ENCODE measurements at places on chromosomes 11 and 22.
A peak's percentile ranks its signal among the peaks of the same experiment; 100 is the strongest.

DNA sequence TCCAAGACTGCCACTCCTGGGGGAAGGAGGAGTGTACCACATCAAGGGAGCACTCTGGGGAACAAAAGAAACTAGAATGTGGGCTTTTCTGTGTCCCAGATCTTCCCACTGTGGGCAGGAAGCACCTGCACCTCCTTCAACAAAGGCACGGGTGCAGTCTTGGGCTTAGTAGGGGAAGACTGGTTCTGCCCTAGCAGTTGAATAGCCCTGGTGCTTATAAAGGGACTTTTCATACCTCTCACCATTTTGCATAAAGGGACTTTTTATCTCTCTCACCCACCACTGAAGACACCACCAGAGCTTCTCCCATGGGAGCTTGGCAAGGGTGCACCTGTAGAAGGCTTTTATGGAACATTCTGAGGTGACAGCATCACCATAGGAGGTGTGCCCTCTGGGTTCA lies 65.8 kb upstream of the MS4A8 start:
- no peaks in the 10 kb centered on the region for H3K36me3 ChIP-seq
- H3K27me3 ChIP-seq = no peaks in the 10 kb centered on the region
- no peak overlapping the region for H3K27ac ChIP-seq
- no peaks in the 10 kb centered on the region for H3K4me1 ChIP-seq
- no peak for DNase-seq
- no peak overlapping the region for H3K4me3 ChIP-seq

GRCh38 chr11:7275133-7275532 lies 23.4 kb downstream of the SYT9 start:
- no peaks in the 10 kb centered on the region for H3K4me1 ChIP-seq
- DNase-seq = no peak
- H3K36me3 ChIP-seq = no peaks in the 10 kb centered on the region
- no peaks in the 10 kb centered on the region for H3K27me3 ChIP-seq
- no peak overlapping the region for H3K27ac ChIP-seq
- no peak overlapping the region for H3K4me3 ChIP-seq

- H3K4me1 ChIP-seq = peaks cover 22% of the 10 kb centered on the region
- H3K4me3 ChIP-seq = no peak overlapping the region
- peaks cover 18% of the 10 kb centered on the region for H3K36me3 ChIP-seq
- peak overlapping the region; percentile 98 for H3K27ac ChIP-seq
- DNase-seq = no peak
- no peaks in the 10 kb centered on the region for H3K27me3 ChIP-seq
These were observed 63.7 kb downstream of the MICAL2 start for GRCh38 chr11:12174128-12174476.

GRCh38 chr11:36022882-36023281 lies 79.0 kb downstream of the LDLRAD3 start:
- H3K4me3 ChIP-seq = no peak overlapping the region
- H3K27ac ChIP-seq = no peak overlapping the region
- no peaks in the 10 kb centered on the region for H3K36me3 ChIP-seq

DNA sequence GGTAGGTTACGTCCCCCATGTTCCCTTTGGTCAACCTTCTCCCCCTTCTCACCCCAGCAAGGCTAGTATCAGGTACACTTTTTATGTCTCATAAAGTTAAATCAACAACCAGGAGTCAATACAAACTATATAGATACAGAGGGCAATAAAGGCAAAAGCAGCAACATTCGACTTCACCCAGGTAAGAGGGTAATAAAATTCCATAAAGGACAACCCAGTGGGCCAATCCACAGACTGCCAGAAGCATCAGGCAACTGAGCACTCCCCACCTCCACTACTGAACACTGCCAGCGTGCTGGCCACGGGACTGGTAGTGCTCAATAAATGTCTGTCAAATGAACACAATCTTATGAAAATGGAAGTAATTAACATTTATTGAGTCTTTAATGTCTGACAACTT lies 5.1 kb upstream of the MS4A18 start:
- H3K36me3 ChIP-seq = no peaks in the 10 kb centered on the region
- no peaks in the 10 kb centered on the region for H3K4me1 ChIP-seq
- H3K4me3 ChIP-seq = no peak overlapping the region
- DNase-seq = no peak
- no peak overlapping the region for H3K27ac ChIP-seq

- H3K27me3 ChIP-seq = no peaks in the 10 kb centered on the region
- no peaks in the 10 kb centered on the region for H3K36me3 ChIP-seq
- DNase-seq = no peak
These were observed 85.4 kb downstream of the OSBP2 start for GRCh38 chr22:30780026-30780425.

DNA sequence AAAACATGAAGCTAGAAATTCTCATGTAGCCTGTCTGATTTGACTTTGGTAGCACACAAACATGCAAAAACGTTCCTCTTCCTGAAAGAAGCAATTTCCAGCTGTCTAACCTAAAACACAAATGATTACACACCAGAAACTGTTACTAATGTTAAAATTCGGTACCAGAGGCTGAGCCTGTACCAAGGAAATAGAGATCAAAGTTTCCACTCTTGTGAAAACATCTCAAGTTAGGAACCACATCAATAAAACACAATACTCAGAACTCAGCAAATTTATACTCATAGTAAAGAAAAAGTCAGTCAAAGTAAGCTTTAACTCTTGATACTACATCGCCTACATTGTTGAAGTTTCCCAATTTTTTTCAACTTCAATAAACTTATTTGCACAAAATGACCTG lies 107.8 kb downstream of the FCHSD2 start:
- peaks cover 7% of the 10 kb centered on the region for H3K36me3 ChIP-seq
- H3K4me3 ChIP-seq = no peak overlapping the region
- H3K27me3 ChIP-seq = no peaks in the 10 kb centered on the region
- H3K4me1 ChIP-seq = no peaks in the 10 kb centered on the region
- DNase-seq = no peak
- H3K27ac ChIP-seq = no peak overlapping the region

- no peaks in the 10 kb centered on the region for H3K27me3 ChIP-seq
- H3K4me3 ChIP-seq = no peak overlapping the region
- no peaks in the 10 kb centered on the region for H3K4me1 ChIP-seq
These were observed 265.8 kb upstream of the POU2AF2 start for GRCh38 chr11:110979696-110980095.

DNA sequence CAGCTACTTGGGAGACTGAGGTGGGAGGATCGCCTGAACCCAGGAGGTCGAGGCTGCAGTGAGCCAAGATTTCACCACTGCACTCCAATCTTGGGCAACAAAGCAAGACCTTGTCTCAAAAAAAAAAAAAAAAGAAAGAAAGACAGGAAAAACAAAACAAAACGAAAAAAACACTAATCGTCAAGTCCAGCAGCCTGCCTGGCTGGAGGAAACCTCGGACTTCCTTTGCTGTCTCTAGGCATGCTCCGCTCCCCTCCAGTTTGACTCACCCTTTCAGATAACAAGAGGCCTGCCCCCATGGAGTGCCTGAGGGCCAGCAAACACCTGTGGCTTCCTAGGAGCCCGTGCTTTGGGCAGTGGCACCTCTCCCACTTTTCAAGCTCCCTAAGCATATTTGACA lies 28.8 kb upstream of the CHKA start:
- H3K27me3 ChIP-seq = no peaks in the 10 kb centered on the region
- H3K27ac ChIP-seq = no peak overlapping the region
- H3K4me1 ChIP-seq = no peaks in the 10 kb centered on the region
- DNase-seq = no peak
- H3K36me3 ChIP-seq = no peaks in the 10 kb centered on the region
- H3K4me3 ChIP-seq = no peak overlapping the region

GRCh38 chr11:82174610-82175009 lies 559.1 kb downstream of the FAM181B start:
- no peaks in the 10 kb centered on the region for H3K36me3 ChIP-seq
- no peak for DNase-seq
- H3K4me1 ChIP-seq = no peaks in the 10 kb centered on the region
- no peaks in the 10 kb centered on the region for H3K27me3 ChIP-seq
- H3K27ac ChIP-seq = no peak overlapping the region

DNA sequence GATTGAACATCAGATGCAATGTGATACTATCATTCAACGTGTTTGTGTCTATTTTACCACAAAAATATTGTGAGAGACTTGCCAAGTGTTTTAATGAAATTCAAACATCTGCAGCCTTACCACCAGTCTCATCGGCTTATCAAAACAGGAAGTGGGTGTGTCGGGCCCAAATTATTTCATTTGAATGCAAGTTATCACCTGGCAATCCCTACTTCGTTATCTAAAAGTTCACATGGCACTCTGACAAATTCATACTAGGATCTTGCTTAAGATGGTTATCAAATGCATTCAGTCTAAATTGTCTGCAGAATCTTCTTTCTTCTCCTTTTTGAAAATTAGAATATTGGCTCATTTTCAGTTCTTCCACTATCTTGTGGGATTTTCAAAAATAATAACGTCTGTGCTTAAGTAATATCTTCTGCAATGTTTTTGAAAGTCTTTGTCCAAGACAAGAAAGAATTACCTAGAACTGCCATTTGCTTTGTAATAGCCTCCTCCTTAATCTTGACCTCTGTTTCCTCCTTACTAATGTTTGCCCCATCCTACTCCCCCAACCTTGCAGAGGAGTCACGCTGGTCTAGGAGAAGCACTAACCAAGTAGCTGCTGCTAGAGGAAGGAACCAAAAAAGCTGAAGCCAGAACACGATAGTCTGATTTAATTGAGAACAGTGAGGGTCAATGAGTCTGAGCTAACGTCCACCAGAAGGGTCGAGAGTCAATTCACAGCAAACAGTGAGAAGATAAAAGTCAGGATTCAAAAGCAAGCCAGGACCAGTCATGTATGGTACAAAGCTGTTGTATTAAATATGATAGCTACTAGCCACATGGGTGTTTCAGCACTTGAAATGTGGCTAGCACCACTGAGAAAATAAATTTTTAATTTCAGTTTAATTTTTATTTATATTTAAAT lies 10.2 kb upstream of the BIRC3 start:
- no peaks in the 10 kb centered on the region for H3K27me3 ChIP-seq
- no peak for DNase-seq
- no peak overlapping the region for H3K4me3 ChIP-seq
- no peaks in the 10 kb centered on the region for H3K4me1 ChIP-seq
- H3K27ac ChIP-seq = no peak overlapping the region

DNA sequence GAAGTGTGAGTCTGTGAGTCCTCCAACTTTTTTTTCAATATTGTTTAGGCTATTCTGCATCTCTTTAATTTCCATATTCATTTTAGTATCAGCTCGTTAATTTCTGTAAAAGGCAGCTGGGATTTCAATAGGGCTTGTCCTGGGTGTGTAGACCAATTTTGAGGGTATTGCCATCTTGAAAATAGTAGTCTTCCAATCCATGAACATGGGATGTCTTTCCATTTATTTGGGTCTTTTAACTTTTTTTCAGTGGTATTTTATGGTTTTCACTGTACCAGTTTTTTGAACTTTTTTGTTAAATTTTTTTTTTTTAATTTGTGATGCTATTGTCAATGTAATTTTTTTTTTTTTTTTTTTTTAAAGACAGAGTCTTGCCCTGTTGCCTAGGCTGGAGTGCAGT lies 79.5 kb downstream of the ARHGAP8 start:
- H3K27me3 ChIP-seq = no peaks in the 10 kb centered on the region
- no peak overlapping the region for H3K4me3 ChIP-seq
- DNase-seq = no peak
- H3K27ac ChIP-seq = no peak overlapping the region
- no peaks in the 10 kb centered on the region for H3K36me3 ChIP-seq
- no peaks in the 10 kb centered on the region for H3K4me1 ChIP-seq

GRCh38 chr11:66509131-66509561 lies 1.3 kb upstream of the BBS1 start:
- H3K27ac ChIP-seq = no peak overlapping the region
- no peaks in the 10 kb centered on the region for H3K27me3 ChIP-seq
- no peak overlapping the region for H3K4me3 ChIP-seq
- peaks cover 12% of the 10 kb centered on the region for H3K36me3 ChIP-seq
- DNase-seq = no peak
- H3K4me1 ChIP-seq = no peaks in the 10 kb centered on the region

- no peaks in the 10 kb centered on the region for H3K36me3 ChIP-seq
- H3K27ac ChIP-seq = no peak overlapping the region
- H3K27me3 ChIP-seq = no peaks in the 10 kb centered on the region
- DNase-seq = no peak
These were observed 12.4 kb downstream of the SHANK3 start for GRCh38 chr22:50684986-50685385.

DNA sequence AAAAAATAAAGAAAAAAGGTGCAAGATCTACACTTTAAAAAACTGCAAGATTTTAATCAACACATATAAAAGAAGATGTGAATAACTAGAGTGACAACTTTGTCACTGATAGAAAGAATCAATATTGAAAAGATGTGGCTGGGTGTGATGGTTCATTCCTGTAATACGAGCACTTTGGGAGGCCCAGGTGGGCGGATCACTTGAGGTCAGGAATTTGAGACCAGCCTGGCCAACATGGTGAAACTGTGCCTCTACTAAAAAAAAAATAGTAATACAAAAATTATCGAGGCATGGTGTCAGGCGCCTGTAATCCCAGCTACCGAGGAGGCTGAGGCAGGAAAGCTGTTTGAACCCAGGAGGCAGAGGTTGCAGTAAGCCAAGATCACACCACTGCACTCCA lies 21.0 kb upstream of the FBLN1 start:
- no peak overlapping the region for H3K4me3 ChIP-seq
- peaks cover 9% of the 10 kb centered on the region for H3K4me1 ChIP-seq
- no peaks in the 10 kb centered on the region for H3K36me3 ChIP-seq

DNA sequence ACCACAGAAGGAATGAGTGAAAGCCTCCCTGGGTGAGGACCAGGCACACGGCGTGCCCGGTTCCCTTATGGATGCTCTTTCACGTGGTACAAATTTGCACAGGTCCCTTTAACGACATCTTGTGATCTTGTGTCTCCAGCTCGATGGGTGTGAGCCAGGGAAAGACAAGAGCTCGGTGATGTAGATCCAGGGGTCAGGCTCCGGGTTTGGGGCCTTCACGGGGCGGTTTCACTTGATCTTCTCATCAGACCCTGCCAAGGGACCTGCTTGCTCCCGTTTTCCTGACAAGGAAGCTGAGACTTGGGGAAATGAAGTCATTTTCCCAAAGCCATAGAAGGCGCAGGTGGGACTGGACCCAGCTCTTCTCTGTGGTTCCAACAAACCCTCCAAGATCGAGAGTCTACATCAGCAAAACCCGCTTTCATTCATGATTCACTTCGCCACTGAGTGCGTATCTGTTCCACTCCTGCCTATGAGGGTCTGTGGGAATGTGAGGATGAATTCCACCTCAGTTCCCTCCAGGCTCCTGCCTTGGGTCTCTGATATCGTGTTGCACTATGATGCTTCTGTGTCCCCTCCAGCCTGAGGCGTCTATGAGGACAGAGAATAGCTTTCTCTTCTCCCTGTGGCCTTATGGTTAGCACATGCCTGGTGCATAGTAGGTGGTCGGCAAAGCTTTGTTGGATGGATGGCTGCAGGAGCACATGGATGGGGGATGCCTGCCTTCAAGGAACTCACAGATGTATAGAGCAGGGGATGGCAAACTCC lies 45.0 kb upstream of the ANO1 start:
- DNase-seq = no peak
- peaks cover 3% of the 10 kb centered on the region for H3K36me3 ChIP-seq
- no peak overlapping the region for H3K27ac ChIP-seq
- peaks cover 13% of the 10 kb centered on the region for H3K4me1 ChIP-seq

GRCh38 chr22:50529416-50529896 lies 356 bp downstream of the TYMP start:
- DNase-seq = no peak
- H3K4me3 ChIP-seq = peak overlapping the region; percentile 78
- H3K4me1 ChIP-seq = peaks cover 18% of the 10 kb centered on the region
